ENCODE measurements at places on chromosomes 16 and 17.

DNA sequence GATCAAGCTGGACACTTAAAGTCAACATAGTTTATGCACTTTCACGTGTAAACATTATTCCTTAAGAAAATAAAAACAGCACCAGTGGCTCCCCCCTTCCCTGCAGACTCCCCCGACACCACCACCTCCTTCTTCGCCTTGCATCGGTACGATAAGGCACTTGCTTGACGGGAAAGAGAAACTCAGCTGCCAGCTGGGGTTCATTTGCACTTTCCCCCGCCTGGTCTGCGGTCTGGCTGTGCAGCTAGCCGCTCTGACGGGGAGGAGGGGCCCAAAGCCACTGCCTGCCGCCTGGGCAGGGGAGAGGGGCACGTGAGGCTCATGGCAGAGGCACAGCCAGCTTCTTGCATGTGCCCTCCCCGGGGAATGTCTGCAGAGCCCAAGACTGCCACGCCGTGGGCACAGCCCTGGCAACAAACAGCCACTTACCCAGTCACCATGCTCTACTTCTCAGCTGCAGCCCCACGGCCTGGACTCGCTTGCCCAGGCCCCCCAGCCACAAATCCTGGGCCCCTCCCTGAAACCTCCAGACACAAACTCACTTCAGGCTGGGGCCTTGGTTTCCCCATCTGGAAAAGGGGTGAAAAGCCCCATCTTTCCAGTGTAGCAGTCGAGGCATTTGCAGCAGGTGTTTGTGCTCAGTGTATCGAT is 16.5 kb upstream of the PRM1 start:
- DNase-seq, result peak; percentile 79

DNA sequence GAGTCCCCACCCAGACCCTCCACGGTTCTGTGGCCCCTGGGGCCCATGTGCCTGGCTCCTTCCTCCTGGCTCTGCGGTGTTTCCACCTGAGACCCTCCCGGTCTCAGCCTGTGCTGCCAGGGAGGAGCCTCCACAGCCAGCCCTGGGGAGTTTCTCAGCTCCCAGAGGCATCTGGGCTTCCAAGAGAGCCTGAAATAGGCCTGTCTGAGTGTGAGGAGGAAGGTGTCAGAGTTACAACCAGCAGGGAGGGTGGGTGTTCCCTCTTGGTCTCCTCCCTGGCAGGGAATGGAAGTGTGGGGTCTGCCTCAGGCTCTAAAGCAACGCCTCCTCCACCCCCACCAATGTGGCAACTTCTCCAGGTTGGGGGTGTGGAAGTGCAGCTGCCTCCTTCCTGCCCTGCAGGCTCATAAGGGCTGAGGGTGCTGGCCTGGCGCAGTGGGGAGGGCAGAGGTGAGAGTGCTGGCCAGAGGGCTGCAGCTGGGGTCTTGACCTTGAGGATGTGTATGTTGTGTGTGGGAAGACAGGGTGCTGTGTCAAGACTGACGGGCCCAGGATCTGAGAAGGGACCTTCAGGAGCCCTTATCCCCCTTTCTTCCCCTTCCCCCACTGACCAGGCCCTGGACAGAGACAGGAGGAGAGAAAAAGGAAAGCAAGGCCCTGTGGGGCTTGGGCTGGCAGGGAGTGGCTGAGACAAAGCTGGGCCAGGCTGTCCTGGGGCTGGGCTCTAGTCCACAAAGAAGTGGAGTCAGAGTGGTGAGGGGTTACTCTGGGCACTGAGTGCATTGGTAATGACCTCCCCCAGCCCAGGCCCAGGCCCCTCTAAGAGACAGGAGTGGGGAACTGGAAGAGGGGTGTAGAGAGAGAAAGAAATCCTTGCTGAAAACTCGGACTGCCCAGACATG is 2.4 kb downstream of the CYGB start:
- no peak for DNase-seq

- DNase-seq, result no peak
Measured at GRCh38 chr16:51097729-51098128, 53.3 kb downstream of the SALL1 start.

GRCh38 chr16:69522041-69522578 is 43.7 kb upstream of the NFAT5 start:
- DNase-seq, result no peak

- DNase-seq, result no peak
Measured at GRCh38 chr16:86195863-86196630, 297.1 kb downstream of the IRF8 start.

DNA sequence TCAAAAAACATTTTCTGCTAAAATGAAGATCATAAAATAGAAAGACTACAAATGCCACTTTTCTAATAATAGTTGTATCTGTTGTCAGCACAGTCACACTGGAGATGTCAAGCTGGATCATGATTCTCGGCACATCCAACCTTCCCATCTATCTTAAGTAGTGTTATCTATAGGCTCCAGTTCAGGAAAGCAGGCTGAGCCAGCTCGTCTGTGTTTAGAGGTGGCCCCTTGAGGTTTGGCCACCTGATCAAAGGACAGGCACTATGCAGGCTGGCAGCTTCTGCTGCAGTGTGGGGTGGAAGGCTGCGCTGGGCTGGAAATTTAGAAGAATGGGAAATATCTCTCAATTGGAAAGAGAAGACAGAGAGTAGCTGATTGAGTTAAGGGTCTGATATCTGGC is 32.4 kb downstream of the SMYD4 start:
- DNase-seq, result no peak

DNA sequence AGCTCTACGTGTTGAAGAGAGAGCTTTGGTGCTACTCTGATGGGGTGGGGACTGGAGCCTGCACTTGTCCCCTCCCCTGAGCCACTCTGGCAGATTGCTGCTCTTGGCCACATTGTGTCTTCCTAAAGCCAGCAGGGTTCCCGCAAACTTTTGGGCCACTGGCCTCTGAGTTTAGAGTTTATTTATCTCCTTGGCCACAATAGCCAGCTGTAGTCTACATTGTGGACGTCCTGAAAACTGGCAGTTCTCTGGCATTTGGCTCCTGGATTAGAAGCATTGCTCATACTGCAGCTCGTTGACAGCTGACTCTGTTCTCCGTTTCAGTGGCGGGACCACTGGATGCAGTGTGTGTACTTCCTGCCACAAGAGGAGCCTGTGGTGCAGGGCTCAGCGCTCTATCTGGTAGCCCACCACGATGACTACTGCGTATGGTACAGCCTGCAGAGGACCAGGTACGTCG is 34.6 kb downstream of the PRMT7 start:
- no peak for DNase-seq

DNA sequence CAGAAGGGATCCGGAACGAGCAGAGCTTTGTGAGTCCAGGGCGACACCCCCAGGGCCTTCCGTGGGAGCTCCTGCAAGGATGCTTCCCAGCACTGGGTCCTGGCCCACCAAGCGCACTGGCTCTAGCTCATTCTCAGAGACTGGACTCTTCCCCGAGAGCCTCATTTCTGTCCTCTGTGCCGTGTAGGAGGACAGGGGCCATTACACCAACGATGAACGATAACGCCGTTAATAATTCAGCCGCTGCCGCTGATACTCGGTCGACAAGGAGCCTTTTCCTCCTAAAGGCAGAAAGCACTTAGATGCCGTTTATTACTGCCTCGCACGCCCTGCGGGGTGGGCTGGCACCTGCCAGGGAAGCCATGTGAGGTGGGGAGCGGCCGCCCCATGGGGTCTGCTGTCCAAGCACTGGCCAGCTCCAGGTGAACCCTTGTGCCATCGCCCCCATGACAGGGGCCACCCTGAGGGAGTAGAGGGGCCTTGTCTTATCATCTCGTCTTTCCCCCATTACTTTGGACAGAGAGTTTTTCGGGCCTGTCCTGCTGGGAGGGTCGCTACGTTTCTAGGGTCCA is 33.5 kb downstream of the TBC1D16 start:
- DNase-seq, result no peak

DNA sequence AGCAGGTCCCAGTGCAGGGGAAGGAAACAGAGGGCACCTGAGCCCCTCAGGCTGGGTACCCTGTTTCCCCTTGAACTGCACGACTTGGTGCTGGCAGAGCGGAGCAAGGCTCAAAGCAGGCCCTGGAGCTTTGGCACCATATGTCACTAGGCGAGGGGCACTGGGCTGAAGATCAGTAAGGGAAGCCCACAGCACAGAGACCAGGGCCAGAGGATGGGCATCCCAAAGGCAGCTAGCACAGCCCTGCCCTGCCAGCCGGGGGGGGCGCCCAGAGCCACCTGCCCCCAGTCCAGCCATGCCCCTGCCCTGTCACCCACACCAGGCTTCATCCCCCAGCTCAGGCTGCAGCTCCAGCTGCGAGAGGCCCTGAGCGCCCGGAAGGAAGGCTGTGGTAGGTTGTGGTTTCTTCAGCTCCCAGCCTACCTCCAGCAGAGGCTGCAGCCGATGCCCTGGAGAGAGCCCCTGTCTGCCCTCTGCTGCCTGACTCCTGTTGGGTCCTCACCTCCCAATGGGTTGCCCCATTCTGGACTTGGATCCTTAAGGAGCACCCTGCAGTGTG is 10.9 kb downstream of the NHERF1 start:
- peak; percentile 82 for DNase-seq

- DNase-seq, result no peak
Measured at GRCh38 chr17:55175788-55176427, 88.9 kb upstream of the HLF start.

DNA sequence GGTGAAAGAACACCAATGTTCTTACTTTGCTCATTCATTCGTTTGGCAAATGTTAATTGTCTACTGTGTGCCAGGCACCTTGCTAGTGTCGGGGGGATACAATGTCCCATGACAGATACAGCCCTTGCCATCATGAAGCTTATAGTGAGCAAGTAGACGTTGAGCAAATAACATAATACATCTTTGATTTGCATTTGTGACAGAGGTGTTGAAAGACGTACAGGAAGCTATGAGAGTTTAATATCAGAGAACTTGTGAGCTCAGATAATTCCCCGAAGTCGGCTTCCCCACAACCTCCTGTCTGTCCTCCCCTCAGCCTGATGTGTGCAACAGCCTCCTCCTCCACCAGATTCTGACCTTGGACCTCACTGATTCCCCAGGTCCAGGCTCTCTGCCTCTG is 138.0 kb upstream of the SDK2 start:
- no peak for DNase-seq

- DNase-seq, result no peak
Measured at GRCh38 chr16:84283314-84284153, 11.1 kb upstream of the WFDC1 start.

DNA sequence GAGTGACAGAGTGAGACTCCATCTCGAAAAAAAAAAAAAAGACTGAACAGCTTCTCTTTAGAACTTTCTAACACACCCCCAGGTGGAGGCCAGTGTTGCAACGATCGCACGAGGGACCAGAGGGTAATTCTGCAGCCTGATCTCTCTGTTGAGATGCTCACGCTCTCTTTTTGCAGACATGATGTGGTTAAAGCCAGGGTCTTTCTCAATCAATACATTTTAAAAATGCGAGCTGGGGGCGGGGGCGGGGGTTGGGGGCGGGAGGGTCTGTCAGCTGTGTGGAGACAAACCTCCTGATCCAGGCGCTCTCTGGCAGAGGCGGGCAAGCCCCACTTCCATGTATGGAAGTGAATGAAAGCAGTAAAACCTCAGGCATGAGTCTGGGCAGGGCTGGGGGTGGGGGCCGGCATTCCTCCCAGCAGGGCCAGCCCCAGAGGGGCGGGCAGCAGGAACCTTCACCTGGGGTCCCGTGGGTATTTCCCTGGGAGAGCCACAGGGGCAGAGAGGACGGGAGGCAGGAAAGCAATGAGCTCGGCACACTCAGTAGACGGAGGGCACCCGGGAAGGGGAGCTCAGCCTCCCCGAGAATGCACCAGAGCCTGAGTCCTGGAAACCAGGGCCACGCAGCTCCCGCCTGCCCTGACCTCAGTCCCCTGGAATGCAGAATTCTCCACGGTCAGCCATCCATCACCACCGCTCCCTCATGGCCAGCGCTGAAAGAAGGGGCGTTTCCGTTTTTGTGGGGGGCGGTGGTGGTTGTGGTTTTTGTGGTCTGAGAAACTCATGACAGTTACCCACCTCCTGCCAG is 28.0 kb downstream of the NXN start:
- DNase-seq, result no peak

All from activated CD4-positive, alpha-beta memory T cell treated with anti-CD3 and anti-CD28 coated beads, Interleukin-2, amount 10 ng/mL, durations not matched to agents 7 days and 5 days (primary cell).